ENCODE measurements at places on chromosomes 4 and X.

GRCh38 chr4:18957716-18958115, 936.2 kb upstream of the LCORL start:
- no peak for DNase-seq

GRCh38 chr4:182380771-182381181, 137.6 kb downstream of the TENM3 start:
- peak; percentile 25 for DNase-seq

DNA sequence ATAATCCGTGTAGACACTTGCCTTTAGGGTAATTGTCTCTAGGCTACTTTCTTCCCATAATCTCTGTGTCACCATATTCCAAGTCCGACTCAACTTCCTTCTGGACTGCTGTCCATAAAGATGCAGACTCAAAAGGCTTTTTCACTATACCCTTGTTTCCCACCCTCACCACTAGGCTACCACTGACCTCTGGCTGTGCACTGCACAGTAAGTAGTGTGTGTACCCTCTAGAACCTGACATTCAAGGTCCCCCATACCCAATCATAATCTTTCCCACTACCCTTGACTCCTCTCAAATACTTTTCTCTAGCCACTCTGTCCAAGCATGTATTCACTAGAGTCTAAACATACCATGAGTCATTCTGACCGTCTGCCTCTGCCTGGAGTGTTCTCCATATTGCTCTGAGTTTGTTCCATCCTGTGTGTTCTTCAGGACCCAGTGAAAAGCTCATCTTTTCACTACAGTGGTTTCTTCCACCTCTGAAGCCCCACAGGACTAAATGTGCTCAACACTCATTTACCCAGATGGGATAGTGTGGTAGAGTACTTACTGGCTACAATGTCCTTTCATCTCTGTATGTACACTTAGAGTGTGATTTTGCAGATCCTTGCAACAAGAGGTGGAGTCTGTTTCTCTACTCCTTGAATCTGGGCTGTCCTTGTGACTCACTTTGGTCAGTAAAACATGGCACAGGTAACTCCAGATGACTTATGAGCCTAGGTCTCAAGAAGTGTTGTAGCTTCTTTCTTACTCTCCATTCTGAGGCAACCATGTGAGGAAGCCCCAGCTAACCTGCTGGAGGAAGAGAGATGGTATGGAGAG, 17.4 kb downstream of the JADE3 start:
- no peak for DNase-seq

DNA sequence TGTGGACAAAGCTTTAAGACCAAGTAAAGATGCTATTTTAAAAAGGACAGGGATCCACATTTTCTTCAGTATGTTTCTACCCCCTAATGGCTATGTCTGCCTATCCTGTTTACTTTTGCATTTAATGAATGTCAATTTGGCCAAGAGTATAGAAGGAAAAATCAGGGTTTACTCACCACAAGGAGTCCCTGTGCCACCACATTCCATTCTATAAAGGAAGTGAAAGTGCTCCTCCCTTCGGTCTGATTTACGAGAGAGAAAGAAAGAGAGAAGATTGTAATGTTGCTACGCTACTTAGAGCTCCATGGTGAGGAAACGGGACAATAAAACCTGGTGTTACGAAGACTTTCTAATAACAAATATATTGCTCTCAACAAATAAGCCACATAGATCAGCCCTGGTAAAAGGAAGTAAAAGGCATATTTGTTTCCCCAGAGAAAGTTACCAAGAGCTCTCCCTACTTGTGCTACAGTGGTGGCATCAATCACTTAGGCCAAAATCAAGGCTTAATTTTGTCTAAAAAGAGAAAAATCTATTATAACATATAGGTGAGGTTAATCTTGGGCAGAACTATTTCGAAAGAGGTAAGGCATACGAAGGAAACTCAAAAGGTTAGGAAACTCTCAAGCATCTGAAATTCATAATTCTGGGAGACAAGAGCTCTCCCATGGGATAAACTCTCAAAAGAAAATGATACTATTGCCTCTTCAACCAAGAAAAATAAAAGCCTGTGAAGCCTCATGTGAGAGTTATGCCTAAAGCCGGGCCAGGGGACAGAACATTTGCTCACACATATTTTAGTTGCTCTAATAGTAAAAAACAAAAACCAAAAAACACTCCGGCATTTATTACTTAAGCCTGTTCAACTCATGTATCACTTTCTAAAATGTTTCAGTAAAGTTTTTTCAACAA, 29.5 kb downstream of the TAPT1 start:
- DNase-seq, result peak; percentile 87

GRCh38 chrX:39536211-39536610, 561.5 kb downstream of the BCOR start:
- no peak for DNase-seq

DNA sequence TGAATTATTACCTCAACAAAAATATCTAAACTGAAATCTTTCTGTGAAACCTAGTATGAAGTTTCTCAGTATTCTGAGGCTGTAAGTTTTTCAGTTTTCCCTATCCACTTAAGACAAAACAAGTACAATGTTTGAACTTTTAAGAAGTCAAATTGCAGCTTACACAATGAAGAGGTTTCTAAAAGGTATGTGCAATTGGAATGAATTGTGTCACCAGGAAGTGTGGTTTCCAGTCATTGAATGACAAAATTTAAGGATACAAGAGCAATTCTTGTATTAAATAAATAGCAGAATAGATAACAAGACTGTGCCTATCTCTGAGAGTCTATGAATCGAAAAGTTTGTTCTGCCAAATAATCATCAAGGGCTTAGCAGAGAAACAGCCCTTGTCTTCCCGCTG, 207.3 kb downstream of the ANKRD50 start:
- DNase-seq, result no peak

DNA sequence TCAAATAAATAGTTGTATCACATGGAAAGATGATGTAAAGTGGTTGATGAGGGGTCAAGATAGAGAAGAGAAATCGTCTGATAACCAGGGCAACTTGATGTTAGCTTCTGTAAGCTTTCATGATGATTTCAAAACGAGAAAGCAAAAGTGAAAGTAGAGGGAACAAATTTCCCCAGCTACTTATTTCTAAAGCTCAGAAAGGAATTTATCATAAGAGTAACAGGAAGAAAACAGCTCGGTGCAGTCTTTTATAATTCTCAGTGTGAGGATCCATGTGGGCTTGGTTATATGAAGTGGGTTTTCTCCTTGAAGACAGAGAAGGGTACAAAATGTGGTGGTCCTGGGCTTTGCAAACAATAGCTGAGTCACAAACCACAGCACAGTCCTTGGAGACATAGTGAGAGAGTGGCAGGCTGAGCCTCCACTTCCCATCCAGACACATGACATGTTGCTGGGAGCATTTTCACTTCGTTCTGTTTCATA, 32.1 kb upstream of the GLRA2 start:
- DNase-seq, result peak; percentile 17

GRCh38 chr4:41057467-41057866, 156.9 kb downstream of the APBB2 start:
- DNase-seq, result no peak

- DNase-seq, result peak; percentile 1
These were observed 54.2 kb upstream of the SMIM10 start for GRCh38 chrX:134936542-134936941.
